Breast epithelium (tissue), 4 donors: ENCODE measurements at places on chromosomes 6 and 20. TPM values are rescaled to one million over a fixed set of nuclear protein-coding genes. Genes with fewer than 3 reads are reported as not detected.

Gene CD83
- total RNA-seq = 18.4 TPM

Gene SEL1L2
- not detected for total RNA-seq

DNA sequence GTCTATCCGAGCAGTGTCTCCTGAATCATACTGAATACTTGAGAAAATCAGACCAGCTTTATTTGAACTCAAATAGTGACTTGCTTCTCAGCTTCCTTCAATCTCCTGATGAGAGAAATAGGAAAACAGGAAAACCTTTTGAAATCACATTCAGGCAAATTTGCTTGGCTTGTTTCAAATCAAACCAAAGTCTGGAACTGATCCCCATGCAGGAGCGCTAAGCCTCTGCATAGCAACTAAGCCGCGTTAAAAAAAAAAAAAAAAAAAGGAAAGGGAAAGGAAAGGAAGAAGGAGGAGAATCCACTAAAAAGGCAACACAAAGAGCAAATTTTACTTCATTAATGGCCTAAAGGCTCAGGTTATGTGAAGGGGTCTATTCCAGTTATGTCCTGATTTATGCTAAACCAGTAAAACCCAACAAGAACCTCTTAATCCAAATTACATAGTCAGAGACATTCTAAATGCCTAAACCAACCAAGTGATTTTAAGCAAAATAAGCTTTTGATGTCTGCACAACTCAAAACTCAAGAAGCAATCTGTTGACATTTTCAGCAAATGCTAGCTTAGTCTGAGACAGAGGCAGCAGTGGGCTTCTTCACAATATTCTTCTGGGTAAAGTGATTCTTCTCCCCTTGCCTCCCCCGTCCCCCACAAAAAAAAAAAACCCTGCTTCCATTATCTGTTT, 112.5 kb downstream of the SOBP start:
- DNase-seq = no peak

Gene CLDN20
- total RNA-seq = not detected

Gene TMEM242
- total RNA-seq = 7.3 TPM

DNA sequence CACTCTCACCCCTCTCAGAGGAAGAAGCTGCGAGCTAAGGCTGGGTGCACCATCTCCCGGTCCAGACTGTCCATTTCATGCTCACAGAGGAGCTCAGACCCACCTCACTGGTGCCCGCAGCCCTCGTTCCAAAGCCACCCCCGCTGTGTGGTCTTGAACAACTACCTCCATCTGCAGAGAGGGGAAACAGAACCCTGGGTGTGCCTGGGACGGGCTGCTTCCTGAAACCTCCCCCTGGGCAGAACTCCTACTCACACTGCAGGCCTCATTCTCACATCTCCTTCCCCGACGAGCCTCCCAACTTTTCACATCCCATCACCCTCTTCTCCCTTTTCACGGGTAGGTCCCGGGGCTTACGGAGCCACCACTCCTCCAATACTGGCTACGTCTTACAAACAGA, 18.1 kb downstream of the PMEPA1 start:
- no peak for DNase-seq

DNA sequence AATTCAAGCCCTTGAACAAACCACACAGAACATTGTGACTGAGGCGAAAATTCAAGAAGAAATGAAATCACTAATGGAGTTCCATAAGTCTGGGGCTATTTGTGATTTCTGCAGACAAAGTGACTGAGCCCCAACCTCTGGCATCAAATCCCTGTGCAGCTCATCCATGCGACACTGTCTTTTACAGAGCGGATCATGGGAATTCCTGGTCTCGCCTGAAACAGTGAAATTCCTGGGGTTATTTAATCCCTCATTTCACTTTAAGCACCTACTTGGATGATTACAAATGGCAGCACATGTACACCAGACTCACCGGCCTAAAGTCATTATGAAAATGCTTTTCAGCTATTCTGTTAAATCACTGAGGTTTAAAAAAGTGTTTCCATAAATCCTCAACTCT, 102.4 kb upstream of the CDH4 start:
- no peak for DNase-seq

GRCh38 chr6:42514745-42515144, 49.1 kb upstream of the UBR2 start:
- no peak for DNase-seq
